ENCODE measurements at places on chromosomes 4 and X.

DNA sequence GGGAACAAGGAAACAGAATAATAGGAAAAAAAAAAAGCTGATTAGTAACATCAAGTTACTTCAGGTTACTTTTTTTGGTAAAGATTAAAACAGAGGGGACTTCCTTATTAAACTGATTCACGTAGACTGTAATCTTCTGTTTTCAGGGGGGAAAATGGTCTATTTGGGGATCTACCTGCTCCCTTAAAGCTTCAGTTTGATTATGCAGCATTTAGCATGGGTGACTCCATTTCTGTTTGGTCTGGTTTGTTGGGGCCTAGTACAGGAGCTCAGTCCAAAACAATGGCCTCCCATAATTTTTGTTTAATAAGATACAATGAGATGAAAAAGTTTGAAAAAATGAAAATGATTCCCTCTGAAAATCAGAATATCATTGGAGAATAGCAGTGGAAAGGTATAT lies 34.6 kb downstream of the TEC start:
- no peak for DNase-seq

GRCh38 chr4:108787106-108787505 lies 24.3 kb upstream of the ETNPPL start:
- DNase-seq, result no peak

GRCh38 chr4:20271950-20272349 lies 20.2 kb downstream of the SLIT2 start:
- DNase-seq, result no peak

GRCh38 chrX:54042609-54043021 lies 1.7 kb downstream of the PHF8 start:
- DNase-seq, result peak; percentile 26

- DNase-seq, result no peak
Measured at GRCh38 chr4:123191728-123192127, 204.9 kb upstream of the SPRY1 start.

DNA sequence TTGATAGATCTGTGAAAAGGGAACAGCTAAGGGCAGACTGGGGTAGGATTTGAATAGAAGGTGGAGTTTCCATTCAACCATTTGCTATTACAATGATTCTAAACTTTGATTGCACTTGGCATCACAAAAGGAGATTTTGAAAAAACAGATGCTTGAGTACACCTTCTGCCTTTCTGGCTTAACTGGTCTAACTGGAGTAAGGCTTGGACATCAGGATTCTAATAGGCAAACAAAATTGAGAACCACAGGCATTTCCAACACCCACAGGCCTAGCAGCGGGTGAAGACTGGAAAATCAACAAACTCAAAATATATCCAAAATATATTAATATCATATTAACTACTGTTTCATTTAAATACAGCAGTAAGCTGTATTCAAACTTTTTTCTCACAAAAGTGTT lies 1.9 kb upstream of the VEGFC start:
- DNase-seq, result no peak

DNA sequence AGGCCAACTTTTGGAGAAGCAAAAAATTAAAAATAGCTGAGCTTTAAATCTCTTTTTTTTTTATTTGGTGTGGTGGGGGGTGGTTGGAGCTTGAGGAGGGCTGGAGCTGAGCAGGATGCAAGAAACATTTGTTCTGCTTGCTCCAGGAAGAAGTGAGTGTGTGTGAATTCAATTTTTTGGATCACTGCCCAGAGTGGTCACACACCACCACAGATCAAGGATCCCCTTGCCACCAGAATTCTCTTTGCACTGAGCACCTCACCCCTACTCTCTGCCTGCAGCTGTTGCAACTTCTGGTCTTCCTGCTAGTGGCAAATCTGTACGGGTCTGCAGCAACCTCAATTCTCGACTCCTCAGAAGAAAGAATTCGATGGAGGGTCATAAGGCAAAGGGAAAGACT lies 19.9 kb upstream of the PLP1 start:
- no peak for DNase-seq

- DNase-seq, result peak; percentile 38
Measured at GRCh38 chrX:111869639-111870034, 6.3 kb upstream of the TRPC5OS start.

GRCh38 chr4:94974773-94975172 lies 217.0 kb downstream of the BMPR1B start:
- DNase-seq, result no peak

- DNase-seq, result no peak
Measured at GRCh38 chrX:16487620-16488385, 162.2 kb upstream of the S100G start.
